ENCODE measurements at places on chromosomes 2 and 18.

GRCh38 chr2:127811397-127812321 is 688 bp upstream of the WDR33 start:
- no peak for DNase-seq

GRCh38 chr2:101330253-101330933 is 21.9 kb upstream of the RNF149 start:
- no peak for DNase-seq

DNA sequence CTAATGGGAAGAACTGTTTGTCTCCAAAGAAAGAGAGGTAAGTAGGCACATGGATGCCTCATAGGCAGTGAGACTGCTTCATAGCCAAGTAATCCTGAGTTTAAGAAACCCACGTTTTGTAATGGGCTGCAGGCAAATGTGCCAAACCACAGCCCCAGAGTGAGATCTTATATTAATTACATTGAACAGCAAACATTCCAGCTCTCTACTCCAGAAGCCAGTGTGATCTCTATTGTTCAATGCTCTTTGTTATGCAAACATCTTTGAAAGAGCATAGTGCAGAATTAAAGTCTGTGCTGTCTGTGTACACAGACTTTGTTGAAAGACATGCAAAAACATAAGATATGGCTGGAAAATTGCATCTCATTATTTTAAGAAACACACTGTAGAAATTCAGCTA is 720.8 kb upstream of the REG3G start:
- DNase-seq: no peak

- DNase-seq: no peak
Observed at GRCh38 chr2:28437918-28438317, 45.3 kb downstream of the FOSL2 start.

- DNase-seq: no peak
Observed at GRCh38 chr18:58362027-58362575, 266.8 kb downstream of the ALPK2 start.
